ENCODE measurements at places on chromosomes 12 and 14.

DNA sequence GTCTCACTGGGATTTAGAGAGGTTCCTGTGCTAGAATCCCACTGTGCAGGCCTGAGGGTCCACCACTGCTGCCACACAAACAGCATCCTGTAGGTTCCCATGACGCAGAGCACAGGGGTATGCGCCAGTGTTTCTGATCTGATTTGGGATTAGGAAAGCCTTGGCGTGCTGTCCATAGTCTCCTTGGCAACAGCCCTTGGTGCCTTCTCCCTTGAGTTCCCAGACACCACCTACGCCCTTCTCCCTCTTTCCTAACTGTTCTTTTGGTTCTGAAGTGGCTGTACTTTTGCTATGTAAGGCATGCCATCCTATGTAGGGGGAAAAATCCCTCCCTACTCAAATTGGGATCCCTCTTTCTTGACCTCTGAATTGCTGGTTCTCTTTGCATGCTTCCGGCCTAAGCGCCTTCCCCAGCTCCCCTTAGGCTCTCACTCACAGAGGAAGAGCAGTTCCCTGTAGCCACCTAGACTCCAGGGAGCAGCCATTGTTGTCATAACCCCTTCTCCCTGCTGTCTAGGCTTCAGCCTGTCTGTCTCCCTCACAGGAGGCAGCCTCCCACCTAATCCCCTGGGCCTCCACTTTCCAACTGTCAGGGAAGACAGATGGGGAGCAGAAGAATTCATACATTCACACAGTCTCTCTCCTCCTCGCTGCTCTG lies 14.8 kb upstream of the RIC8B start:
- no peak for DNase-seq

GRCh38 chr12:103672401-103673119 lies 85.5 kb downstream of the STAB2 start:
- DNase-seq: no peak

DNA sequence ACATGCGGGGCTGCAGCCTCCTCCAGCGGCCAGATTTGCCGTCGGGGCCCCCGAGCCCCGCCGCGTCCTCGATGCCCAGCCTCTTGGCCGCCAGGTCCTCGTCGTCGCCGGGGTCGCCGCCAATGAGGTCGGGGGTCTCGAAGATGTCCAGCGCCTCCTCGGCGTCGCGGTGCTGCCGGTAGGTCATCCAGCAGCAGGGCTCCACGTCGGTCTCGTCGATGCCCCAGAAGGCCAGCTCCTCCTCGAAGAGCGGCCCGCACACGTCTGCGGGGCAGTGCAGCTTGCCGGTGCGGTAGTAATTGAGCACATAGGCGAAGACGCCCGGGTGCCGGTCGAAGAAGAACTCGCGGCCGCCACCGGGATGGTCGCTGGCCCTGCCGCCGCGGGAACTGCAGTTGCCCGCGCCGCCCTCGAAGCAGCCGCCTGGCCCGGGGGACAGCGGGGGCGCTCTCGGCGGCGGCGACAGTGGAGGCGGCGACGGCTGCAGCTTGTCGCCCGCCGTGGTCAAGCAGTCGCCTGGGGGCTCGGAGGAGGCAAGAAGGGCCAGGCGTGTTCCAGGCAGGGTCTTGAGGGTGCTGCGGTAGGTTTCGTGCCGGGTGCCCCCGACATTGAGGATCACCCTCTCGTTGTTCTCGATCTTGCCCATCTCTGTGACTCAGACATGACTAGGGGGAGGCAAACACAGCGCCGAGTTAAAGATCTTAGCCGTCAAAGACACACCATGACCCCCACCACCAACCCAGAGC lies 2.1 kb downstream of the KCNC2 start:
- DNase-seq: no peak

- DNase-seq: no peak
Measured at GRCh38 chr12:114952573-114953271, 268.7 kb upstream of the TBX3 start.

DNA sequence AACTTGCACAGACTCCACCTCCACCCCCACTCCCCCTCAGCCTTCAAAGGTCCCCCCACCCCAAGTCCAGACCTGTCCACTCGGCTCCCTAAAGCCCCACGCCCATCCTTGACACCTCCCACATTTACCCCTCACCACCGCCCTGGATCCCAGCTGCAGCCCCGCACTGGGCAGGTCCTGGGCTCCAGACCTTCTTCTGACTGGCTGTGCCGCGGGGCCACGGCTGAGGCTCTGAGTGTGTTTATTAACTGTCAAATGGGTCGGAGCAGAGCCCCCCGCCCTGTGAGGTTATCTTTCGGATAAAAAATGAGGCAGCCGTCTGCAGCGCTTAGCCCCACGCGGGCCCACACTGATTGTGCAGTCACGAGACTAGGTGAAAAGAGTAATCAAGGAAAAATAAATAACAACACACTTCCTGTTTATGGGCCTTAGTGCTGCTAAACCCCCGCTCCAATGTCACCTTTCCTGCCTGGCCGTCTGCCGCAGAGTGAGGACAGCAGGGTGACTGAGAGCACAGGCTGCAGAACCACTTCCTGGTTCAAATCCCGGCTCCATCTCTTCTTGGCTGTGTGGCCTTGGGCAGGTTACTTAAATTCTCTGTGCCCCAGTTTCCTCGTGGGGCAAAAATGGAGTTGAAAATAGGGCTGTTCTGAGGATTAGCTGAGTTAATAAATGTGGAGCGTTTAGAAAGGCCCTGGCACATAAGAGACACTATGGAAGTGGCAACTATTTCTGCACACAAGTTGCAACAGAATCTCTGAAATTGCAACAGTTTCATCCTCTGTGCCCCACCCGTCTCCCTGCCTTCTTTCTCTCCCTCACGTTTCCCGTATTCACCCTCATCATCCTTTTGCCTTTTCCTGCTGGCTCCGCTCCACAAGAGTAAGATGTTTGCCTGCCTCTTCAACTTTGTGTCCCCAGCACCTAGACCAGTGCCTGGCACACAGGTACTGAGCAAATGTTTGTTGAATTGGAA lies 9.4 kb downstream of the SETD1B start:
- no peak for DNase-seq

DNA sequence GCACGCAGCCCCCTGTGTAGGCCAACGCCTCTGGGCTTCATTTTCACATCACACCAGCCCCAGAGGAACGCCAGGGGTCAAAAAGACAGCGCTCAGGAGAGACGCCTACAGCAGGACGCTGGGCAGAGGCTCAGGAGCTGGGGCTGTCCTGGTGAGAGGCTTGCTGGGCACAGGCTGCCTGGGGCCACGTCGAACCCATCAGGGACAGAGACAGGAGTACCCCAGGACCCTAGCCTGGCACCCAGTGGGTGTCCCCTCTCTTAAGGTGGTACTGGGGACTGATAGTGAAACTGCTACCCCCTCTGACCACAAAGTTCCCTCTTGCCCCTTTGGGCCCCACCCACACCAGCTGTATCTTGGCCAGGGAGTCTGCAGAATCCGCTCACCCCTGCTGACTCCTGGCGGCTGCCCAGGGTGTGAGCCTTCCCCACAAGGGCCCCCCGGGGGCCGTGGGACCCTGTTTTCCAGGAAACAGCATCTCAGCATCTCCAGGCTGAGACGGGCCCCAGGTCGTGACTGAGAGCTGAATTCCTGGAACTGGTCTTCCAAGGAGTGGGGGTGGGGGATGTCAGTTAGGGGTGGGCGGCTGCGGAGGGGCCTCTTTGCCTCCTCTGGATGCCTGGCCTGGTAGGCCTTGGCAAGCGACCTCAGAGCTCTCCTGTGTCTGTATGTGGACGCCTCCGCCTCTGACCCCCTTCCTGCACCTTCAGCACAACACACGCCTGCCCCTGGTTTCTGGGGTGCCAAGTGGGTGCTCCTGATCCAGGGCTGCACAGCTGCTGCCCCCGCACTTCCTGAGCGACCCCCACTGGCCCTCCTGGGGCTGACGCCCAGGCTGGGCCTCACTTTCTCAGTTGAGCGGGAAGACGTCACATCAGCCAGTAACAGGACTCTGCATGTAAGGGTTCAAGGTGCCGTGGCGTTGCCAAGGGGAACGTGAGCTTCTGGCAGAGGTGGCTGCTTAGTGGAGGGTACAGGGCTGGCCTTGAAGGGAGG lies 321.9 kb upstream of the RTL1 start:
- no peak for DNase-seq

DNA sequence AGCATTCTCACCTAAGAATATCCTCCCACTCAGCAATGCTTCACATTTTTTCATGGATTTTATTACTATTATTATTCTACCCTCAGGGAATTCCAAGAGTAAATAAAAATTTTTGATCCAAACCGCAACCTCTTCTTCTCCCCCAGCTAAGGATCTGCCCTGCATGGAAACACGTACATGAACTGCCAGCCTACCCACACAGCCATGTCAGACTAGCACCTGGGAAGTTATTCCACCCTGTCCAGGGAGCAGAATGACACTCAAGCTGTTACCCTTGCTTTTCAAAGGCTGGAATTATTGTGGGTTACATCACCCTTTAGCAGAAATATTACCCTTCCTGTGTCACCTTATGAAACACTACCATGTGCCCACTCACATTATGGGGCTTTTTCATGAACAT lies 227.3 kb upstream of the USP15 start:
- no peak for DNase-seq

- no peak for DNase-seq
Measured at GRCh38 chr14:93967637-93968250, 8.6 kb downstream of the ASB2 start.

DNA sequence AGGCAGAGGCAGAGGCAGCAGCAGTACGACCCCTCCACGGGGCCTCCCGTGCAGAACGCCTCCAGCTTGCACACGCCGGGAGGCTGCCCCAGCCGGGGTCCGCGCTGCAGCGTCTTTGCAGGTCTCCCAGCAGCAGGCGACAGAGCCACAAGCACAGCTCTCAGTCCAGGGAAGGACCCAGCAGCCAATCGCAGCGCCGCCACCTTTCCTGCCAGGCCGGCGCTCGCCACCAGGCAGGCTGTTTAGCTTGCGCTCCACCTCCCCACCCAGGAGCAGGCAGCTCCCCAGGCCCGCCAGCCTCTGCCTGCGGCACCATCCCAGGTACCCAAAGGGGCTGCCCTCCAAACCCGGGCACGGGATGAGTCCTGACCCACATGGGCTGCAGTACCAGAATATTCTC lies 25.2 kb downstream of the DDX51 start:
- DNase-seq: no peak

DNA sequence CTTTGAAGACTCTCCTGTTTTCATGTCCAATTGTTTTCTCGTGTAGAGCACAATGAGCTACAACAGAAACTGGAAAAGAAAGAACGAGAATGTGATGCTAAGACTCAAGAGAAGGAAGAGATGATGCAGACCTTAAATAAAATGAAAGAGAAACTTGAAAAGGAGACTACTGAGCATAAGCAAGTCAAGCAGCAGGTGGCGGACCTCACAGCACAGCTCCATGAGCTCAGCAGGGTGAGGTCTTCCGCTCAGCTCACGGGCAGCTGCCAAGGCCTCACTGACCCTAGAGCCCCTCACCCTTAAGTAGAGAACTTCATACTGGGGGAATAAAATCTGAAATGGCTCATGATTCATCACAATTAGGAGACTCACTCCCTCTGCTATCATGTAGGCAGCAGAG lies 134.7 kb downstream of the GPR135 start:
- no peak for DNase-seq

- DNase-seq: no peak
Measured at GRCh38 chr14:63157195-63157594, 47.0 kb upstream of the RHOJ start.

GRCh38 chr14:22908601-22909000 lies 10.3 kb downstream of the RBM23 start:
- DNase-seq: no peak

DNA sequence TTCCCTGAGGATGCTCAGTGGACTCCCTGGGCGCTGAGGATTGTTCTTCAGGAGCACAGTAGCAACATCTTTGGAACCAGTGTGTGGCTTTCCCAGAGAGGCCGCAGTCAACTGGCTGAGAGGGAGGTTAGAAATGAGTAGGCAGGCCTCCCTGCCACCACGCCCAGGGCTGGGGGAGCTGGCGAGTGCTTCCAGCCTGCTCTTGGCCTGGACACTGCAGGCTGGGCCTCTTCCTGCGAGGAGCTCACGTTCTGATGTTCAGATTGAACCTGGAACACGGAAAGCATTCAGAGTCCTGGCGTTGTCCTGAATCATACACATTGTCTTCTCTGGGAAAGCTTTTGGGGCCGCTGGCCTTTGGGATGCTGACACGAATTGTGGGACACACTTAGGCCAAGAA lies 15.6 kb downstream of the TSPAN9 start:
- no peak for DNase-seq

DNA sequence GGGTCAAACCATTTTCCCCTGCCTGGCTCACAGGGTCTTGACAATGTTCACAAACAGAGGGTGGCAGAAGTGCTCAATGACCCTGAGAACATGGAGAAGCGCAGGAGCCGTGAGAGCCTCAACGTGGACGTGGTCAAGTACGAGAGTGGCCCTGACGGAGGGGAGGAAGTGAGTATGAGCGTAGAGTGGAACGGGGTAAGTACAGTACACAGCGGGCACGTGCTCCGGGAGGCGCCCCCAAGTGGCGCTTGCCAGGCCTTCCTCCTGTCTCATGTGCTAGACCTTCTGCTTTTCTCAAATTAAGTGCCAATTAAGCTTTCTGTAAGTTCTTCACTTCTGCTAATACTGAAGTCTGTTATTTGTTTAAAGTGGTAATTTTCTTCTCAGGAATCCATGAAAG lies 35.9 kb downstream of the XRCC3 start:
- peak; percentile 7 for DNase-seq

GRCh38 chr14:83923842-83924241 lies 1606.1 kb upstream of the FLRT2 start:
- DNase-seq: no peak

DNA sequence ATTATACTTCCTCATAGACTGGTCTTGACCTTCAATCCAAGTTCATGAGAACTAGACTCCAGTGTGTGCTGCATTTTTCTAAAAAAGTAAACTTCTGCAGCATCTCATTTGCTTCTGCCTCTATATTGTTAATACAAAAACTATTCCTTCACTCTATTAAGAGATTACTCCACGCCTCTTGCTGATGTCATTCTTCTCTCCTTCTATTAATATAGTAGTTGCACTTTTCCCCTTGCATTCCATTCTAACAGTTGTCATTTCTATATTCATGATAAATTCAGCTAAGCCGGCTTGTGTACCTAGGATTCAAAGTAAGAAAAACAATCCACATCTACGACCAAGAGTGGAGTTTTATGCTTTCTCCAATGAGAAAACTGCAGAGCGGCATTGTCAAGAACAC lies 480.4 kb upstream of the NOVA1 start:
- DNase-seq: no peak

DNA sequence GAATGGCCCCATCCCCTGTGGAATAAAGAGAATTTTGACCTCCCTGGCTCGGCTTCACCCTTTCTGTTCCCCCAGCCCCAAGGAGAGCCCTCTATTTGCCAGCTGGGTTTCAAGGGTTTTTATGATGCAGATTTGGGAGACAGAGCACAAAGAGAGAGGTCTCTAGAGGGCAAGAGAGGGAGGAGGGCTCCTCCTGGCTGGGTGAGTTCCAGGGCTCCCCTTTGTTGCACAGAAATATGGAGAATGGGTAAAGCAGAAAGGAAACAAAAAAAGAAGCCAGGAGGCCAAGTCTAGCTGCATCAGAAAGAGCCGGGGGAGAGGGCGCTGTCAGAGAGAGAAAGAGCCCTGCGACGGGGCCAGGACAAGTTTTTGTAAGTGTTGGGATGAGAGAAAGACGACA lies 319.6 kb upstream of the RTL1 start:
- DNase-seq: no peak
